PC-3 (cell line): ENCODE measurements at places on chromosomes 3 and 15.

DNA sequence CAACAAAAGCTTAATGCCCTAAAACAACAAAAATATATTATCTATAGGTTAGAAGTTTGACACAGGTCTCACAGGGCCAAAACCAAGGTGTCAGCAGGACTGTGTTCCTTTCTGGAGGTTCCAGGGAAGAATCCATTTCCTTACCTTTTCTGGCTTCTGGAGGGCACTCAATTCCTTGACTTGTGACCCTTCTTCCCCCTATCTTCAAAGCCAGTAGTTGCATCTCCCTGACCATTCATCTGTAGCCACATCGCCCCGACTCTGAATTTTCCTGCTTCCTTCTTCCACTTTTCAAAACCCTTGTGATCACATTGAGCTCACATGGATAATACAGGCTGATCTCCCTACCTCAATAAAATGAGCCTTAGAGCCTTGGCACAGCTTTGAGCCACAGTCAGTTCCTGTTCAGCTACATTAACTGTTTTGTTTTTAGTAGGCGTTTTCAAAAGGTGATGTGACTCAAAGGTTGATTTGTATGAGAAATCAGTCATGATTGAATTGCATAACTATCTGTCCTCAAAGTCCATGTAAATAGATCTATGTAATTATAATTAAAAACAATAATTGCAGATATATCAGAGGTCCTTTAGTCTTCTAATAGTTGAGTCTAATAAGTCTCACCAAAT lies 12.4 kb downstream of the PFN2 start:
- DNase-seq, result peak; percentile 33

- peak; percentile 70 for DNase-seq
Observed at GRCh38 chr3:53513556-53514190, 19.3 kb downstream of the CACNA1D start.

DNA sequence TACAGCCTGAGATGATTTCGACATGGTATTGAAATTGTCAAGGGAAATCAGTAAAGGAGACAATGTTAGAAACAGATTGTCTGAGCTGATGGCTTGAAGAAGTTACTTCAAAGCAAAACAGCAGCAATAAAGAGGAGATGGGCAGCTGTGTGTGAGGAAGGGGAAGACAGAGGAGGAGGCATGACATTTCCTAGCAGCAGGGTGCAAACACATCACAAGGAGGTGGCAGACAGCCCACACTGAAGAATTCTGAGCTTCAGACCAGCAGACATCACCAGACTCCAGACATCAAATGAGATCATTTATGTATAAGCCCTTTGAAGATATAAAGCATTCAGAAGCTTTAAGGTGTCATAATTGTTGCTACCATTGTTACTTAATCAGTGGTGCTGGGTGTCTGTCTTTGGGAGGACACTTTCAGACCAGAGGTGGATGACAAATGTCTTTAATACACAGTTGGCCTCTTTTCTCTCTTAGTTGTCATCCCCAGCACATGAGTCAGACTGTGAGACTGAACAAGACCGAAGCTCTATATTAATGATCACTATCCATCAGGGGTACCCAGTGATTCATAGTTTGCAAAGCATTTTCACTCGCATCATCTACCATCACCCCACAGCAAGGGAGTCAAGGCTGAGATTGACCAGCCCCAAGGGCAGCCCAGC lies 203.9 kb downstream of the MINAR1 start:
- DNase-seq, result peak; percentile 7

DNA sequence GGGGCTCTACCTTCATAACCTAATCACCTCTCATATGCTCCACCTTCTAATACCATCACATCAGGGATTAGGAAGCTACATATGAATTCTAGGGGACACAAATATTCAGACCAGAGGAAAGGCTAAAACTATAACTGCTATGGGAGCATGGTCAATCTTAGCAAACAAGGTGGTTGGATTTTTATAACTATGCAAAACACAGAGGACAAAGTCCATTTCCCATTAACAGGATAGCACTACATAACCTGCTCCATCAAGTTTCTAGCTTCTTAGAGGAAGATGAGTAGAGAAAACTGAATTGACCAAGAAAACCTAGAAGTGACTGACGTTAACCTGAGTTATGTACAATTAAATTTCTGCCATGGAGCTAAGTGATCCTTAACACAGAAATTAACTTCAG lies 398.6 kb downstream of the TBL1XR1 start:
- no peak for DNase-seq

- DNase-seq, result no peak
Observed at GRCh38 chr3:8610951-8611350, 33.6 kb downstream of the SSUH2 start.

DNA sequence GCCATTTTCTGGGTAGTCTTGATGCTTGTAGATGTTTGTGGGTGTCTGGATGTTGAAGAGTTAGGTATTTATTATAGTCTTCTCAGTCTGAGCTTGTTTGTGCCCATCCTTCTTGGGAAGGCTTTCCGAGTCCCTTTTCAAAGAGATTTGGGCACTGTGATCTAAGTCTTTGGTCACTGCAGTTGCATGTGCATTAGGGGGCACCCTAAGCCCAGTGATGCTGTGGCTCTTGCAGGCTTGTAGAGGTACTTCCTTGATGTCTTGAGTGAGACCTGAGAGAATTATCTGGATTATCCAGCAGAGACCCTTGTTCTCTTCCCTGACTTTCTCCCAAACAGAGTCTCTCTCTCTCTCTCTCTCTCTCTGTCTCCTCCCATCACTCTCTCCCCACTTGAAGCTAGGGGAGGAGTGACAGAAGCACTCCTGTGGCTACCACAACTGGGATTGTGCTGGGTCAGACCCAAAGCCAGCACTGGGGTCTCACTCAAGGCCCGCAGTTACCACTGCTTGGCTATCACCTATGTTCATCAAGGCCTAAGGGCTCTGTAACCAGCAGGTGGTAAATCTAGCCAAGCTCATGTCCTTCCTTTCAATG lies 68.5 kb downstream of the TMCO5A start:
- DNase-seq, result peak; percentile 80

DNA sequence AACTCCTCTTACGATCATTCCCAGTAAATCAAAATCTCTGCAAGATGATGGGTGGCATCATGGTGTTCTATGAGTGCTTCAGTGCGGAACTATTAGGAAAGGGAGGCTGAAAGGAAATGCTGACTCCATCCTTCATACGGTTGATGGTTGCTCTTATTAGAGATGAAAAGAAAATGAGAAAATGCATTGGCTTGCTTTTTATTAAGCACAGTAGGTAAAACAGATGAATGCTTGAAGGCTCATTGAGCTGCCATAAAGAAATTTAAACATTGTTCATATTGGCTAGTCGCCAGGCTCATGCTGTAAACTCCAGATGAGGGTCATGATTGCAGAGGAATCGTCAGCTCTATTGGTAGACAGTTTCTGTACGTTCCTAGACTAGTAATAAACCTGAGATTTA lies 115.8 kb downstream of the EPHA3 start:
- DNase-seq, result no peak

- DNase-seq, result no peak
Observed at GRCh38 chr3:59514865-59515482, 465.1 kb upstream of the CFAP20DC start.

DNA sequence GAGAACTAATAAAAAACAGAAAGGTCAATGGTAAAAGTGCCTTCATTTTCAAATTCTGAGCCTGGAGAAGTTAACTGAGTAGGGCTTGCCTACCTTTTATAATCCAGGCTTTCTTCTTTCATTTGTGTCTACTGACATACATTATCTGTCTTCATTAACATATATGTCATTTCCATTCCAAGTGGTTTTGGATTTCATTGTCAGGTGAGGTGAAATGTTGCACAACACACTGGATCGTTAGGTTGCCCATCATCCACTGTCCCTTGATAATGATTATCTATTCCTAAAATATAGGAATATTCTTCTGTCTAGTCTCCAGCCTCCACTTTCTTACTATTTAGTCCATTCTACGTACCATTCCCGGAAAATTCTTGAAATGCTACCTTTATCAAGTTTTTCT lies 55.0 kb upstream of the CP start:
- DNase-seq, result no peak

- DNase-seq, result no peak
Observed at GRCh38 chr15:28001641-28002040, 97.5 kb downstream of the OCA2 start.

- DNase-seq, result peak; percentile 94
Observed at GRCh38 chr15:92797168-92798052, 102.7 kb upstream of the CHD2 start.

DNA sequence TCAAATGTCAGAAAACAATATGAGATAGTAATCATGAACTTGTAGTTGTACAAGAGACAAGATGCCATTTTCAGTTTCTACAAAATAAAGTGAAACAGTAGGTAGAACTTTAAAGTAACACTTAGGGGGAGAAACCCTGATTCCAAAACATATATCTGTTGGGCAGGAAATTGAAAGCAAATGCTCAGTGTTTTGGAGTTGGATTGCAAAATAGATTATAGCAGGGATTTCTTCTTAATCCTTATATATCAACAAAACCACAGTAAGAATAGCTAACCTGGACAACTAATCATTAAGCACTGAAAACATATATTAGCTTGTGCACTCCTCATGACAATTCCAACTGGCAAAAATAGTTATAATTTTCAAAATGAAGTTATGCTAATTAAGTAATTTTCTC lies 46.9 kb downstream of the COMMD2 start:
- DNase-seq, result no peak
